Thyroid gland (tissue), 4 donors: ENCODE measurements at places on chromosomes 12 and 14. TPM values are rescaled to one million over a fixed set of nuclear protein-coding genes. Genes with fewer than 3 reads are reported as not detected.

DNA sequence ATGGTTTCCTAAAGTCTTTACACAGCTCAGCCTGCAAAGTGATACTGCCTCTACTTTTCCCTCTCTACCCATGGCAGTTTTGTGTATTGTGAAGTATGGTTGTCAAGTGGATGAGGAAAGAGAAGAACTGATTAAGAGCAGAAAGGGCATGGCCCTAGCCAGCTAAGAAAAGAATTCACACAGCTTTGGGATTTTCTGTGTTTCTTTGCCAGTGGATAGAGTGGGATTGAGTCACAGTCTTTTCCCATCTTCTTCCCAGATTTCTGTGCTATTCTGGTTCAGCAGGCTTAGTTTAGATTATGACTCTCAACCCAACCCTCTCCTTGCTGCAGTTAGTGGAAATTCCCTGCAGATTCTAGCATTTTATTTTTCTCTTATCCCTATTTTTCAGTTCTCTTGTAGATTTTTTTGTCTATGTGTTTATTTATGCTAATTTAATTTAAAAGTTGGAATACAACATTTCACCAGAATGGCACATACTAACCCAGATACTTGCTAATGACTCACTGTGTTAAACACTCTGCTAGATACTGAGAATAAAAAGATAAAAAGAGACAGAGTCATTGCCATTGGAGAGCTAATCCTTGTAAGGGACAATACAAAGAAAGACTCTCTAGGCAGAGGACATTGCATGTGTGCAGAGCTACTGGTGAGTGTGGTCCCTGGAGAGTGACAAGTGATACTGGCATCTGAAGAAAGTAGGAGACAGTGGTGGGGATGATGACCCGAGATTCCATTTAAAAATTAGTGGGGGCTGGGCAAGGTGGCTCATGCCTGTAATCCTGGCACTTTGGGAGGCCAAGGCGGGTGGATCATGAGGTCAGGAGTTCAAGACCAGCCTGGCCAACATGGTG lies 106.3 kb downstream of the ST8SIA1 start:
- no peak for DNase-seq
- no peaks in the 10 kb centered on the region for H3K36me3 ChIP-seq
- no peaks in the 10 kb centered on the region for H3K4me1 ChIP-seq
- no peaks in the 10 kb centered on the region for H3K27me3 ChIP-seq
- H3K27ac ChIP-seq: no peak overlapping the region
- H3K4me3 ChIP-seq: no peak overlapping the region

Gene PLA2G1B
- not detected for total RNA-seq

DNA sequence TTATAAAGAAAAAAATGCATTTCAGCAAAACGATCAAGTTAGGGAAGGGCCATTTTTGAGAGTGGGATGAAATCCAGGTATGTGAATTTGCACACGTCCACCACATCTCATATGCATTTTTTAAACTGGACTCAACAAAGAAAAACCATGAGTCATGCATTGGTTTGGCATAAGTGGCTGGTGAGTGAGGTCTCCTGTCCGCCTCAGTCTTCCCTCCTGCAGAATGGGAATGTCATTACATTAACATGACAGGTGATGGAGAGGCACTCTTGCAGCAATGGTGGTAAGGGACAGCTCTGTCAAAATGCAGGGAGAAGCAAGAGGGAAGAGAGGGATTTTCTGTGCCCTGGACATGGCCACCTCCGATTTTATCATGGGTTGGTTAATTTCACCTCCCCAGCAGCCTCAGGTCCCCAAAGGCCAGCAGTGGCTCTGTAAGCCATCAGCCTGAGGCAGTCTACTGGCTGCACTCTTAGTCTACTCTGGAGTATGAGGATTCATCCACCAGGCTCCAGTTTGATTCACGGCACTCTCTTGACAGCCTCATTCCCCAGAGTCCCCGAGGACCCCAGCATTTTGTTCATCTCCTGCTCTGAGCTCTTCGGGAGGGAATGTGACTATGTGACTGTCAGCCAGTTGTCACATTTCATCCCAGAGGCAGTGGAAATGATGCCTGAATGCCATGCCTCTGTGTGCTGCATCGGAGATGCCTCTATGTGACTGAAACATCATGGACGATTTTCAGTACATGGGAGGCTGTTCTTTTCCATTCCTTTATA lies 17.1 kb upstream of the PWP1 start:
- no peak for DNase-seq
- no peaks in the 10 kb centered on the region for H3K36me3 ChIP-seq
- H3K4me3 ChIP-seq: no peak overlapping the region
- H3K4me1 ChIP-seq: no peaks in the 10 kb centered on the region
- no peak overlapping the region for H3K27ac ChIP-seq
- no peaks in the 10 kb centered on the region for H3K27me3 ChIP-seq

GRCh38 chr14:74314576-74314975 lies 11.8 kb upstream of the ABCD4 start:
- no peak for DNase-seq
- no peak overlapping the region for H3K4me3 ChIP-seq
- H3K4me1 ChIP-seq: no peaks in the 10 kb centered on the region
- no peaks in the 10 kb centered on the region for H3K36me3 ChIP-seq
- H3K27ac ChIP-seq: no peak overlapping the region
- no peaks in the 10 kb centered on the region for H3K27me3 ChIP-seq

DNA sequence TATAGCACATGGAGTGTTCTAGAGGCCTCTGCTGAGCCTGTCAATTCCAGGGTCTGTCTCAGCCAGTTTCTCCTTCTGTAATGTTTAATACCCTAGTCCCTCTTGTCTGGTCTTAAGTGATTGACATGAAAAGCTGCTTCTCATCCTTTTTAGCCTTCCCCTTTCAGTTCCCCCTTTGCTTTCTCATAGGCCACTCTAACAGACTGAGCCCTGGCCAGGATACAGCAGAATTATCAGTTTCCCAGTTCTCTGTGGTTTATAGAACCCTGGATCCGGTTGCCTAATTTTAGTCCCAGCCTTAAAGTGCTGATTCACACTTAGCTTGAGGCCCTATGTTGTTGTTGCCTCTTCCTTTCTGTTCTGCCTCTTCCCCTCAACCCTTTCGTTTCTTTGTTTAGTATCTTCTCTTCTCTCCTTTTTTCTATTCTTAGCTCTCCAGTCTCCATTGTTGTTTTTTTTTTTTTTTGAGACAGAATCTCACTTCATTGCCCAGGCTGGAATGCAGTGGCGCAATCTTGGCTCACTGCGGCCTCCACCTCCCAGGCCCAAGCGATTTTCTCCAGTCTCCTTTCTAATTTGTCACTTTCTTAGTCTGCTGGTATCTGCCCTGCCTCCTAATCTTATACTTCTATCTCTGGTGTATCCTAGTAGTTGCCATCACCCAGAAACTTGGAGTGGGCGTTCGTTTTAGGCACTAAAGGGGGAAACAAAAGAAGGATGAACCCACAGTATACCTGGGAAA lies 2.9 kb upstream of the BIN2 start:
- DNase-seq: no peak
- H3K27ac ChIP-seq: no peak overlapping the region
- peaks cover 5% of the 10 kb centered on the region for H3K4me1 ChIP-seq
- no peaks in the 10 kb centered on the region for H3K36me3 ChIP-seq
- H3K4me3 ChIP-seq: no peak overlapping the region
- H3K27me3 ChIP-seq: no peaks in the 10 kb centered on the region

Gene GPRC5D
- total RNA-seq: not detected

- no peak overlapping the region for H3K4me3 ChIP-seq
- DNase-seq: no peak
- no peaks in the 10 kb centered on the region for H3K4me1 ChIP-seq
- no peak overlapping the region for H3K27ac ChIP-seq
- no peaks in the 10 kb centered on the region for H3K36me3 ChIP-seq
Measured at GRCh38 chr12:93111773-93112172, 182.7 kb upstream of the EEA1 start.

Gene ZNF839
- 13.8 TPM for total RNA-seq

GRCh38 chr14:66444271-66444927 lies 41.8 kb upstream of the CCDC196 start:
- no peak for DNase-seq
- no peaks in the 10 kb centered on the region for H3K36me3 ChIP-seq
- no peak overlapping the region for H3K4me3 ChIP-seq
- no peaks in the 10 kb centered on the region for H3K4me1 ChIP-seq
- no peaks in the 10 kb centered on the region for H3K27me3 ChIP-seq
